Midbrain (tissue), 1 donor: ENCODE measurements at places on chromosomes 11 and 22.

DNA sequence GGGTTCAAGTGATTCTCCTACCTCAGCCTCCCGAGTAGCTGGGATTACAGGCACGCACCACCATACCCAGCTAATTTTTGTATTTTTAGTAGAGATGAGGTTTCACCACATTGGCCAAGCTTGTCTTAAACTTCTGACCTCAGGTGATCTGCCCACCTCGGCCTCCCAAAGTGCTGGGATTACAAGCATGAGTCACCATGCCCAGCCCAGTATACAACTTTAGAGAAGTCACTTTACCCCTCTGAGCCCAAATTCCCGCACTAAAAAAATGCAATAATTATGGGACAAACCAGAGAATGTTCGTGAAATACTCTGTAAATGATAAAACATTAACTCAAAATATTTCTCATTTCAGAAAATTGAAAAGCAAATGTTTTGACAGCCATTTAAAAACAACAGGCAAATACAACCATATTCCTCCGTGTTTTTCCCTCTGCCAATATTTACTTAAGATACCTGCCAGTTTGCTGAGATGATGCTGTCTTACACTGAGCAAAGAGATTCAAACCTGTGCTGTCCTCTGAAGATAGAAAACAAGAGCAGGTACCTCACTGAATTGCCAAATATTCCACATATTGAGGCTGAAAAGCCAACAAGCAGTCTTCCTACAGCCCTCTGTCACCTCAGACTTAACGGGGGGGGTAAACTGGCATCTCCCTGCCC, 9.6 kb downstream of the PLEKHA7 start:
- no peak for DNase-seq

GRCh38 chr11:13249177-13249576, 28.4 kb upstream of the BMAL1 start:
- DNase-seq: no peak

GRCh38 chr11:3904228-3904627, 48.8 kb downstream of the STIM1 start:
- no peak for DNase-seq

DNA sequence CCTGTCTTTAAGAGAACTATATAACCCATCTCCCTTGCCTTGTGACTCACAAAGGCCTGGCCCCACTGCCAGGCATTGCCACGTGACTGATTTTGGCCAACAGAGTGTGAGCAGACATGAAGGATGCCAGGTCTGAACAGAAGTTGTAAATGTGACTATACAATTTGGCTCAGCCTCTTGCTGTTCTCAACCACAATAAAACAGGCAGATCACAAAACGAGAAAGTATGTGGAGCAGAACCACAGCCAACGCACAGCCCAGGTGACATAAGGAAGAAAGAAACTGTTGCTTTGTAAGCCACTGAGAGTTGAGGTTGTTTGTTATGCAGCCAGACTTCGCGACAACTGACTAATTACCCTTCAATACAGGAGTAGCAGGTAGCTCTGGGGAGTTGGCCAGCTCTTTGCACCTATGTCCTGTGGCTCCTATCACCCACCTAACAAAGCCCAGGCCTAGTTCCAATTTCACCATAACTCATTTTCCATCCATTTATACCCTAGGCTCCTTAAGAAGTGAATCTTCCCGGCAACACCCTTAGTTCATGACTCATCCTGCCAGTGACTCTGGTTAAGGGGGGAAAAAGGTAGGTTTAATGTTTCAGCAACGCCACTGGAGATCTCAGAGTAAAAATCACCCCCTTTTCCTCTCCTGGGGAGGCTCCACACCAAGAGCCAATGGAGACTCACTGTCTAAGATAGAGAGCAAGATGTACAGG, 53.7 kb downstream of the GALNT18 start:
- no peak for DNase-seq

GRCh38 chr11:63622323-63622722, 8.1 kb upstream of the PLAAT3 start:
- no peak for DNase-seq

DNA sequence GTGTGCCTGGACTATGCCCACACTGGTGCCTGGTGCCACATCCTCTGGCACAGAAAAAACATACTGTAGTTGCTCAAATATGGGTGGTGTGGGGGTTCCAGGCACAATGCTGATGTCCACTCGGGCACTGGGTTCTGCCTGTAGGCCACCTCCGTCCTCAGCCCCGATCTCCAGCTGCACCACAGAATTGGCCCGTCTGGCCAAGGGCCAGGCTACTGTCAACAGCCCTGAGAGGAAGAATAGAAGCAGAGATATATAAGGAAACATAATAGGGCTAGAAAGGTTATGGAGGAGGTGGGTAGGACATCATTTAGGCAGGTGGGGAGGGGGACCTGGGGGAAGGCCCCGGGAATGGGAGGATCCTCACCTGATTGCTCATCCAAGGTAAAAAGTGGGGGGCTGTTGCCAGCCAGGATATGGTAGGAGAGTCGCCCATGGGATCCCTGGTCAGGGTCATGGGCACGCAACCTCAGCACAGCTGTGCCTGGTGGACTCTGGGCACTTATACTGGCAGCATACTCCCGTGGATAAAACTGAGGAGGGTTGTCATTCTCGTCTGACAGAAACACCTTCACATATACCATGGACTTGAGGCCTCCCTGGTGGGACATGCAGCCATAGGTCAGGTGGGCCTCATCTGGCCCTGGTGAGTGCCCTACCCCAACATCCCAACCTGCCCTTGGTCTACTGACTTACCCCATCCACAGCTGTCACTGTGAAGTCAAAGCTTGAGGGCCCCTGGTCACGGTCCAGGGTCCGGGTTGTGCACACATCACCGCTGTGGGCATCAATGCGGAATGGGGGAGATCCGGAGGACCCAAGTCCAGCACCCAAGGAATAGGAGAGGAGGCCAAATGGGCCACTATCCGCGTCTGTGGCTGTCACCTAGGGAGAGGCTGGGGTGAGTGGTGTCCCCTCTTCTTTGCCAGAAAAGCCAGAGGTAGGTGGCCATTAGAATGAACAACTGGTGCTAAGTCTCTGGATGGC, 14.5 kb upstream of the TPP1 start:
- DNase-seq: no peak

DNA sequence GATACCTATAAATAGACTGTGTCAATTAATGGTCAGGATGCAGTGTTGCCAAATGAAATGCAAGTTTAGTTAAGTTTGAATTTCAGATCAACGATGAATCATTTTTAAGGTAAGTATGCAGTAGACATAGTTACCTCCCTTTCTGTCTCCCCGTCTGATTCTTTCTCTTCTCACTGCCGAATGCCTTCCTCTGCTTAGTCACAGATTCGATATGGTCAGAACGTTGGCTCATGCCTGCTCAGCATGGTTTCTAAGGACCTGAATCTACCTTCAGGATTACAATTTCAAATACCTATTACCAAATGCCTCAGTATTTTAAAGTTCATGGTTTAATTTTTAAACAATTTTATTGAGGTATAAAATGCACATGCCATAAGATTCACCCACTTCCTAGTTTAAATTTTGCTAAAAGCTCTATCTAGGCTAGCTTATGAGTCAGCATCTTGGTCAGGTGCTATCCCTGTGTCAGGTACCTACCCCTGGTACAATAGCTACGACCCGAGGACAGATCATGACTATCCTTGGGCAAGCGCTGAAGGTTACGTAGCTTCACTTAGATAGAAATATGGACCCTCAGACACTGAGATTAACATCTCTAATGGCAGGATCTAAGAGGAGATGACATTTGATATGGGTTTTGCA, 78.2 kb upstream of the SPON1 start:
- DNase-seq: no peak

DNA sequence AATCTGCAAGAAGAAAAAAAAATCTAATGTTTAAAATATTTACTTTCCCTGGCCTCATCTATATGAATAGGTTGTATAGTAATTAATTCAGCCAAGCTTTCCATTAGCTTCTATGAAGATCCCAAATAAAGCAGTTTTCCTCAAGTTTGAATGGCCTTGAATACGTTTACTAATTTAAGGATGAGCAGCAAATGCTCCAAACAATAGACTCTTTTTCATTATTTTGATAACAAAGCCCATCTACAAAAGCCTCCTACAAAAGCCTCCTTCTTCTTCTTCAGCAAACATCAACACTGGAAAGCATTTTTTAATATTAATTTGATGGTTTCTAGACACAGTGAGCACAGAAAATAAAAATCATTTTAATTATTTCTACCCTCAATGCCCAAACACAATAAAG, 1130.3 kb upstream of the CNTN5 start:
- peak; percentile 55 for DNase-seq

- no peak for DNase-seq
Observed at GRCh38 chr11:24509114-24509513, 12.3 kb downstream of the LUZP2 start.
